Epithelial cell of alveolus of lung (primary cell): ENCODE measurements at places on chromosomes 4 and X. TPM values are rescaled to one million over a fixed set of nuclear protein-coding genes. Genes with fewer than 3 reads are reported as not detected.

The SLC10A6 gene
- 0.16 TPM in 1 of 2 replicates, not detected in the other for total RNA-seq

The AMTN gene
- total RNA-seq = not detected in 2 replicates

The NELFA gene
- total RNA-seq = 24.8 and 25.6 TPM in 2 replicates

The AREG gene
- 129 and 894 TPM in 2 replicates for total RNA-seq

The HS6ST2 gene
- 0.32 and 2.2 TPM in 2 replicates for total RNA-seq

The ANOS1 gene
- total RNA-seq = 0.24 and 3.9 TPM in 2 replicates

The USP9X gene
- 33.9 and 44.7 TPM in 2 replicates for total RNA-seq

The GPM6B gene
- total RNA-seq = 2.3 and 5.3 TPM in 2 replicates

The OTOP1 gene
- total RNA-seq = not detected in 2 replicates

The TMEM31 gene
- not detected in 2 replicates for total RNA-seq

The COX7B2 gene
- not detected in 2 replicates for total RNA-seq

The NPY2R gene
- not detected in 2 replicates for total RNA-seq

The KDM6A gene
- total RNA-seq = 8.5 and 41.2 TPM in 2 replicates

The TLR8 gene
- total RNA-seq = not detected in 2 replicates

The PABPC1L2A gene
- total RNA-seq = not detected in 2 replicates

The CSAG1 gene
- not detected in 2 replicates for total RNA-seq

The RHOH gene
- under 0.01 TPM in 1 of 2 replicates, not detected in the other for total RNA-seq

The GPR119 gene
- not detected in 2 replicates for total RNA-seq

The GALNTL6 gene
- not detected in 2 replicates for total RNA-seq

The FTHL17 gene
- not detected in 2 replicates for total RNA-seq

The CRMP1 gene
- total RNA-seq = 4.9 and 16.0 TPM in 2 replicates

The GUCY1B1 gene
- total RNA-seq = 8.1 and 20.5 TPM in 2 replicates

The MAGEA10 gene
- not detected in 2 replicates for total RNA-seq

The MAGEE2 gene
- total RNA-seq = not detected in 2 replicates

The SPACA5 gene
- total RNA-seq = not detected in 2 replicates

The STEEP1 gene
- 15.8 and 16.4 TPM in 2 replicates for total RNA-seq

The GC gene
- total RNA-seq = not detected in 2 replicates
